Lung microvascular endothelial cell (primary cell): ENCODE measurements at places on chromosomes 1 and 21.

DNA sequence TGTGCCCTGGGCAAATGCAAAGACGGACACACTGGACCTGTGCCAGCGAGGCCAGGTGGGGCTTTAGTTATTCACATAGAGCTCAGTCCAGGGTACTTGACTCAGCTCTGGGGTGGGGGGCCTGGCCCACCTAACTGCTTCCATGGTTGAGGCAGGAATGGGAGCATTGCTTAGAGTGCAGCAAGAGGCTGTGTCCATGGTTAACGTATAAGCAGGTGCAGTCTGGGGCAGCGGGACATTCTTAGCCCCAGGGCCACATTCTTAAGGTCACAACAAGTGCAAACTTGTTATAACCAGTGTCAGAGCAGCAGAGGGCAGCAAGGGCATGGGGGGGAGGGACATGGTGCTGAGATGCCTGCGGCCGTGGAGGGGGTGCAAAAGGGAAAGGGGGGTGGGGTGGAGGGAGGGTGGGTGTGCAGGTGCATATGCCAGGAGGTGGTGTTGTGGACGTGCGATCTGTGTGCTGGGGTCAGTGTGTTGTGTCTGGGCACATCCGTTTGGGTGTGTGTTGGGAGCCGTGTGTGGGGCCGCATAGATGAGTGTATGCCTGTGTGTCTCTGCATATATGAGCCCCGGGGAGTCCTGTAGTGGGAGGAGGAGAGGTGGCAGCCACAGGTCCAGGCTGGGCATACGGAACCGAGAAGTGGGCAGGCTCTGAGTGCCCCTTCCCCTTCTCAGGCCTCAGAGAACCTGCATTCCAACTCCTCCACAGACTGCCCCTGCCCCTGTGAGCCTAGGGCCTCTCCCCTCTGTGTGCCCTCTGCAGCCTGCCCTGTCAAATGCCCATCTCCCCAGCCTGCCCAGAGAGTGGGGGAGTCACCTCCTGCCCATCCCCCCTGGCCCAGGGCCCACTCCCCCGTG is 8.4 kb downstream of the KCNJ10 start:
- no peak for DNase-seq

DNA sequence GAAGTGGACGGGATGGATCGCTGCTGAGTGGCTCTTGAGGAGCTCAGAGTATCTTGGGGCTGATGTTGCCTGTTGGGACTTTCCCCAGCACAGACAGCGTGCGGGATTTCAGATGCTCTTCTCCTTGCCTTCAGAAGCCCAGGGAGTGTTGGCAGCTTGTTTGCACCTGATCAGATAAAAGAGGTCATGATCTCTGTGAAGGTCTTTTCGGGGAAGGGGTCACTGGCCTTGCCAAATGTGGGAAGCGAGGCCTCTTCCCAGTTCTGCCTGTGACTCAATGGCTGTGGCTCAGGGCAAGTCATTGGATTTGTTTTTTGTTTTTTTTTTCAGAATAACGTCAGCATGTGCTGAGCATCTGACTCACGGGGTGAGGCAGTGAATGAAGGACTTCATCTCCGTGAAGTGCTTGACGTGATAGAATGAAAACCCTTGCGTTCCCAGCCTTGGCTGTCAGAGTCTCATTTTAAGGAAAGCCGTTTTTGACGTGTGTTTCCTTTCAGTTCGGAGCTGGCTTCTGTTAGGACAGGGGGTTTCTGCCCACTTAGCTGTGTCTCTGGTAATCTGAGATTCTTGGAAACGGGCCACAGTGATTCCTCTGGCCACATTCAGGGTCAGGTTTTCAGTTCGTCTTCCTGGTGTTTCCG is 46.7 kb downstream of the GALNT2 start:
- DNase-seq: peak; percentile 94

DNA sequence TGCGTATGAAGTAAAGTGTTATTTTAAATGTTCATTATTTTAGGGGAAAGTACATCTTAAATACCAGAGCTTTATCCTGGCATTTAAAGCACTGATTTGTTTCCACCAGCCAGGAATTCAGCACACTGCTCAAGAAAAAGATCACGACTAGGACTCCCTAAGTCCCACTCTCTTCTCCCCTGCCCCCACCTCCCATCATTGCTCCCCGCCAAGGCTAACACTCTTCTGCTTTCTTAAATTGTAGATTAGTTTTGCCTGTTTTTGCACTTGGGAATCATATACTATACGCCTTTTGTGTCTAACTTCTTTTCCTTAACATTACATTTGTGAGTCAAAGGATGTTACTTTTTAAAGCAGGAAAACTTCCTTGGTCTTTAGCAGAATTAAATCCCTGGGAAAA is 37.5 kb upstream of the C1orf105 start:
- DNase-seq: no peak

DNA sequence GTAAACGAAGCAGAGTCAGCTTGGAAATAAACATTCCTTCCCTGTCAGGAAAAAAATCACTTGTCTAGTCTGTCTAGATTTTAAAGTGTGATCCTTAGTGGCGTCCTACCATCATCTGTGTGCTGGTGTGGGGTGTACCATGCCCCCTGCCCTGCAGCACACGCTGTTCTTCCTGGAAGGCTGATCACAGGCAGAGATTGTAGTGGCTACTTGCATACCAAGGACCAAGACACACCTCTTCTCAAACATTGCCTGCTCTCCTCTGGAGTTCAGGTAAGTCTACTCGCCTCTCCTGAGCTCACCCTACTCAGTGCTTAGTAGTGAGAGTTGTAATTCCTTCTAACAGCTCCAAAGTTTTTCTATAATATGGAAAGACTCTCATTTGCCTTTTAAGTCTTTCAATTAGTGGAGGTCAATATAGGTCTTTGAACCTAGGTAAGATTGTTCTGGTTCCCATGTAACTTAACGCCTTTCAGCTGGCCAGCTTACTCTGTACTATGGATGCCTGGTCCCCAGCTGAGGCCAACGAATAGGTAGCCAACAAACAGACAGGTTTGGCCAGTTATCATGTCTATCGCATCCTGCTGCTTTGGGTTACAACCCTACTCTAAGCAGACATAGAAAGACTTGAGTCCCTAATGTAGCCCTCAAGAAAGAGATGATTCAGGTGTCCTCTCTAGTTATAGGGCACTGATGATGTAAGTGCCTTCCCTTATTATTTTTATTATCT is 55.4 kb downstream of the XCL1 start:
- no peak for DNase-seq

- DNase-seq: no peak
These were observed 5.8 kb upstream of the IKBKE start for GRCh38 chr1:206464456-206464964.

DNA sequence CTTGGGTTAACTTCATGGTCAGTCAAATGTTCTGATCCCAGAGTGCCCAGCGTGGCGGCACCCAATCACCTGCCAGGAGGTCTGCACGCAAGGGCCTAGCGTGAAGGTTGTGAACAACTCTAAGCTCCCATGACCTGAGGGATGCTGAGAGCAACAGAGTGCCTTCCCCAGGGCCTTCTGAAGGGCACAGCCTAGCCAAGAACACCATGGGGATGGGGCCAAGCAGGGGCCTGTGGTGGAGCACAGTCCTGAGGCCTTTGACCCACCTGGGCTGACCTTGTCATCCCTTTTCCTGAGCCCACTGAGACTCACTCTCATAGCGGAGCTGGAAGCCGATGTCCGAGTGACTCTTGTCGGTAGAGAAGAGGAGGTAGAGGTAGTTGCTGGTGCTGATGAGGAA is 138.8 kb upstream of the HMGB4 start:
- no peak for DNase-seq

- DNase-seq: no peak
These were observed 136.8 kb downstream of the KCNK2 start for GRCh38 chr1:215219372-215219771.

- DNase-seq: no peak
These were observed 22.0 kb downstream of the GFI1 start for GRCh38 chr1:92464588-92465255.

DNA sequence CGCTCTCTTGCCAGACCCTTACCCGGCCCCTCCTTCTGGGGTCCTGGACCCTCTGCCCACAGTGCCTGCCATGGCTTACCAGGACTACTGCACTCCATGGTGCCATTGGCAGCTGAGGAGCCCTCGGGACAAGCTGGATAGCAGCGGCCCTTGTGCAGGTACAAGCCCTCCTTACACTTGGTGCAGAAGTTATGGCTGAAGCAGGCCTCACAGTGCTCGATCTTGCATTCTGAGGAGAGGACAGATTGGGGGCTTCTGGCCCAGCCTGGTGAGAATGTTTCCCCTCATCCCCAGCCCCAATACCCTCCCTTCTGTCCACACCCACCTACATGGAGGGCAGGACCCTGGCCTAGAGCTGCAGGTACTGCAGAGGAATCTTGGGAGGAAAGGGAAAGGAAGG is 18.4 kb upstream of the GNL2 start:
- DNase-seq: no peak

DNA sequence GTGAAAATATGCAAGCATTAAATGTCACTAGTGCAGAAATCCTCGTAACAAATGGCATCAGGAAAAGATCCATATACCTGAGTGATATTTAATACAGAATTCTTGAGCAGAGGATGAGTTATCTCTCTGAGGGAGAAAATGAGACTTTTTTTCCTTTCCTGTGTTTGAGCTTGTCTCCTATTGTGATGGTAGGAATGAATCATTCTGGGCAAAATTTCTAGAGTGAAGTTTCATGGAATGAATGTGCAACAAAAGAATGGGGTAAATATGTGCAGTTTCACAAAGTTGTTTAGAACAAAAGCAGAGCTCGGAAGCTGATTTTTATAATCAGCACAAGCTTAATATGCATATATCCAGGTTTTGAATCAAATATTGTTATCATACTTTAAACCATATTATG is 4.6 kb downstream of the CTPS1 start:
- DNase-seq: peak; percentile 39

DNA sequence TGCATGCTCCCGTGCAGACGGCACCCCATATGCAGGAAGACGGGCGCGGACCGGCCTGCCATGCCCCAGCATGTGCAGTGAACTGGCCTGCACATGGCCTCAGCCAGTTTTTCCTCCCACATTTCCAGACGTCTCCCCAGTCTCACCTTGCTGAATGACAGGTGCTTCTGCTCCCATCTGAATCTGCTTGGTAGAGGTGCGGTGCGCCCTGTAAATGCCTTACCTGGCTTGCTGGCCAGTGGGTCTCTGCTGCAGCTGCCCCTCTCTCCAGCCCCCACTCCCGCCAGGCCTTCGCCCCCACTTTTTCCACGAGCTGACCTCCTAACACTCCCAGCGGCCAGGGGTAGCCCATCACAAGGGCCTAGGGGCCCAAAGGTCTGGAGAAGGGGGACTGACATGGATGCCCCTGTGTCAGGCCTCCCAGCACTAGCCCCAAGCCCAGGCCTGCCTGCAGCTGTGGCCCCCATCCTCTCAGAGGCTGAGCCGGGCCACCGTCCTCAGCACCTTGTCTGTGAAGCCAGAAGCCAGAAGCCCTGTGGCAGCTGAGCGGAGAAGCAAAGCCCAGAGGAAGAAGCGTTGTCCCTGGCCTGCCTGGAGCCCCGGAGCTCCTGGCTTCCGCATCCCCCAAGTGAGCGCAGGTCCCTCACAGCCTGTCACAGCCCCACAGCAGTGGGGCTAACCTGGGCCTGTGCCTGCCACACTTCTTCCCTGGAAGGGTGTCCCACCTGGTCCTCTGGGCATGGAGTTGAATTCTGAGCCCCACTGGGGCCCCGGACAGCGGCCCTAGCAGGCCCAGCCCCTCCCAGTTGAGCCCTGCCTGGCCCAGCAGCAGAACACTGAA is 3.7 kb upstream of the SLC19A1 start:
- no peak for DNase-seq

- DNase-seq: no peak
These were observed 332.9 kb downstream of the BARHL2 start for GRCh38 chr1:90384193-90384592.

DNA sequence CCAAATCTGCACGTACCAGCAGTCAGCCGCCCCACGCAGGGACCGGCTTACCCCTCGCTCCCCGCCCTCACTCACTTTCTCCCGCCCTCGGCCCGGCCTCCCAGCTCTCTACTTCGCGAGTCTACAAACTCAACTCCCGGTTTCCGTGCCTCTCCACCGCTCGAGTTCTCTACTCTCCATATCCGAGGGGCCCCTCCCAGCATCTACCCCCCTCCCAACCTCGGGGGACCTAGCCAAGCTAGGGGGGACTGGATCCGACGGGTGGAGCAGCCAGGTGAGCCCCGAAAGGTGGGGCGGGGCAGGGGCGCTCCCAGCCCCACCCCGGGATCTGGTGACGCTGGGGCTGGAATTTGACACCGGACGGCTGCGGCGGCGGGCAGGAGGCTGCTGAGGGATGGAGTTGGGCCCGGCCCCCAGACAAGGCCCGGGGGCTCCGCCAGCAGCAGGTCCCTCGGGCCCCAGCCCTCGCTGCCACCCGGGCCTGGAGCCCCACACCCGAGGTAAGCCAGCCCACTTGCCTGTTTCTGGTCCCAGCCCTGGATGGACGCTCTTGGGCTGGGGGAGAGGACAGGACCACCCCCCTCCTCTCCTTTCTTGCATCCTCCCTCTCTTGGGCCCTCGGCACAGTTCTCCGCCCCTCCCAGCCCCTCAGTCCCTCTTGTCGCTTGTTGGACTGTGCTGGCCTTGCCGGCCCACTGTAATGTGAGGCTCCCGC is at the start of gene ARTN:
TSS of gene ARTN (plus strand) at position 416 of the 715 bp plus-strand sequence. CDS start 1,856 bp downstream, outside the sequence.
- no peak for DNase-seq

DNA sequence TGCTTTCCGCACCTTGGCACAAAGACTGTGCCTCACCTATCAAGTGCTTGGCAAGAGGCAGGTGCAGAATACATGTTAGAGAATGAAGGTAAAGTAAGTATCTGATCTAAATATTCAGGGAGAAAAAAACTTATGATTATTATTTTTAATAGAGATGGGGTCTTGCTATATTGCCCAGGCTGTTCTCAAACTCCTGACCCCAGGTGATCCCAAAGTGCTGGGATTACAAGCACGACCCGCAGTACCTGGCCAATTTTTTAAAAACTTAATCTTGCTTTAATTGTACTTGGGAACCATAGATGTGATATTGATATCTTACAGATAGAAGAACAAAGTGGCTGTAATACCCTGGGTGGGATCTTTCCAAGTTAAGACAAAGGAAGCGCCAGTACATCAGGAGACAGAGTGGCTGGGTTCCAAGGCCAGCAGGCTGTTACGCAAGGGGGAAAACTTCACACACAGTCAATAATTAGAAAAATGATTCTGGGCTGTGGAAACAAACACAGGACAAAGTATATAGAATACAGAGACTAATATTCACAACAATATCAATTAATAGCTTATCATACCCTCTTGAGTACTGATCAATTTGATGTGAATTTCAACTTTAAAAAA is 58.6 kb upstream of the ATP1A1 start:
- DNase-seq: no peak

DNA sequence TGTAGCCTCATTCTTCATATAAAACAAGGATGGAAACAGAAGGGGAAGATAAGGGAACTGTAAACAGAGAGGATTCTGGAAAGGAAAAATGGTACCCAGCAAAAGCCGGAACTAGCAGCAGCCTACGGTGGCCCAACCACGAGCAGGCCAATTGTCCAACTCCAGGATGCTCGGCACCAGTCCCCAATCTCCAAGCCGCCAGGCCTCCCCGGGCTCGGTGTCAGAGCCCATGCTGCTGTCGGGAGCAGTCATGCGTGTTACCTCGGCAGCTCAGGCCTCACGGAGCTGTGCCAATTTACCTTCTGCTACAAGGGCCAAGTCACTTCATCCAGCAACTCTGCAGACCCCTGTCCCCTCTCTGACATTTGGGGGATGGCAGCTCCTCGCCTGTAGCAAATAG is 130.8 kb downstream of the ZBTB18 start:
- no peak for DNase-seq

GRCh38 chr1:232111611-232112010 is 485.0 kb downstream of the DISC1 start:
- DNase-seq: no peak
